ENCODE measurements at places on chromosomes 5 and 9.

DNA sequence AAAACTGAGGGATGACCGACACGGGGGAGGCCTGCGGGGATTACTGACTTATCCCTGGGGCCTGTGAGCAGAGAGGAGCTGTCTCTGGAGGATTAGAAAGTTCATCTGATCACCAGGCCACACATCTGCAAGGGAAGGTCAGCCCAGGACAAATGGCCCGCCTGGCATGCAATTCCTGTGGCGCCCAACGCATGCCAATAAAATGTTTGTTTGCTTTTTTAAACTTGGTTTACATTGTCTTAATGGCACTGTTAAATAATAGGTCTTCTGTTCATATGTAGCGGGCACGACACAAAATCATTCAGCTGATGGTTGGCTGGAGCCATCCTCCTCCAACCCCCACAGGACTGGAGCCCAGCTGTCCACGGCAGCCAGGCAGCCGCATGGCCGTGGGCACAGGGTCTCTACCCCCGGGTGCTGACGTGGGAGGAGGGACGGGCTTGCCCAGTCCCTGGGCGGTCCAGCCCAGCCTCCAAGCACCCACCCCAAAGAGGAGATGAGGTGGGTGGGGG, 41.0 kb upstream of the SLC12A7 start:
- no peak for DNase-seq

DNA sequence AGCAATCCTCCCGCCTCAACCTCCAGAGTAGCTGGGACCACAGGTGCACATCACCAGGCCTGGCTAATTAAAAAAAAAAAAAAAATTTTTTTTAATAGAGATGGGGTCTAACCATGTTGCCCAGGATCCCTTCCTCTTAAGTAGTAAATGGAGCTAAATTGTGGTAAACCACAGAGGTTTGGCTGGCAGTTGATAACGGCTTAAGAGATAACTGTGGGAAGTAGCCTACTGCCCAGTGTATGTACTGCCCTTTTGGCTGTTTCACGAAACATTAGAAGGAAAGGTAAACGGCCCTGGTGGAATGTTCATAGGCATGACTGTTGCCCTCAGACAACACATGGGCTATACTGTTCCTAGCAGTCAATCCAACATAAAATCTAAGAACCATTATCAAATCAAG, 44.4 kb downstream of the HMGCR start:
- no peak for DNase-seq

DNA sequence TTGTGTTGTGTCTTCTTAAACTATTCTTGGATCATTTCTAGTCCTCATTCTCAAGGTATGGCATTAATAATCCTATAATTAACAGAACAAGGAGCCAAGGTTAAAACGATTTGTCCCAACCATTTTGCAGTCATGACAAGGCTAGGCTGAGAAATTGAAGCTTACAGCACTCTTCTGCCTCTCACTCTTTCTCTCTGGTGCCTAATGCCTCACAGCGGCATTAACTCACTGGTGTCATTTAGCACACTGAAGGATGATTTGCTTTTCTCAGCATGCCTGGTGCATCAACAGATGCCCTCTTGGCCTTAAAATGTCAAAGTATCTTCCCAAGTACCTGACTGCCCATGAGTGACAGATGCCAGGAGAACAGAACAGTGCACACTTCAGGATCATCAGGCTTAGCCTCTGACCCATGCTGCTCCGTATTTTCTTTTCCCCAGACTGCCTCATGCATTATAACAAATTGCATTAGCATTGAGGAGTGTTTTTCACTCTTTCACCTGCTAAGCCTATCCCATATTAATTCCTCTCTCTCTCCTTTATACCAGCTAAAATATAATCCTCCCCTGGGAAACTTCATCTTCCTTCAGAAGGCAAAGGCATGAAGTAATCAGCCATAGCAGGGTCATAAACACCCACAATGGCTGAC, 61.1 kb upstream of the SV2C start:
- no peak for DNase-seq

- DNase-seq, result no peak
These were observed 189.1 kb downstream of the WDR70 start for GRCh38 chr5:37568018-37568753.

- no peak for DNase-seq
These were observed 132.0 kb downstream of the FAM174A start for GRCh38 chr5:100667161-100667630.

DNA sequence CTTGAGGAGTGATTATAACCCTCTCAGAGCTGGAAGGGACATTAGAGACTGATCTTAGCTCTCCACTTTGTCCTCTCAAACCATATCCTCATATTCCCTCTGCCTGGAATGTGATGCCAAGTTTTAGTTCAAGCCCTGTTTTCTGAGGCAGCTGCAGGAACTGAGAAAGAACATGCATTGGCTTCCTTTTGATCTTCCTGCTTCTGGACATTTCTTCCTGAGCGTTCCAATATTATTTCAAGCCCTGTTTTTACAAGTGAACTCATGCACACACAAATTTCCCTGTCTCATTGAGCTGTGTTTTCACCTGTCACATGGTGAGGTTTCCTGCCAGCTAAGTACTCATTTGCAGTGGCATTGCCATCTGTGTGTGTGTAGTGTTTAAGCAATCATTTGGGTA, 17.0 kb downstream of the FOCAD start:
- DNase-seq, result peak; percentile 60

DNA sequence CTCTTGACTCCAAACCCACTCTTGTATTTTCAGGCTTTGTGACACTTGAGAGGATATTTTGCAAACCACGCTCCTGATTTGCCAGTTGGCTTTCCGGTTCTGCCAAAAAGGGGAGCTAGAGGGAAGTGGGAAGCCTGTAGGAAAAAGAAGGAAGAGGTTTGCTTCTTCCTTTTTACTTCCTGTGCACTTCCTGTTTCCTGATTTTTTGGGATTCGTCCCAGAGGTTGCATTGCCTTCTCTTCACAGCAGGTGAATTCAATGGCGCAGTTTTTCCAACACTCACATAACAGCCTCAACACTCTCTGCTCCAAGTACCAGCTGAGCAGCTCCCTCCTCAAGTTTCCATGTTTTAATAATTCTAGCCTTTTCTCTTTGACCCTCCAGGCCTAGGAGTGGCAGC, 47.7 kb downstream of the SLC24A2 start:
- no peak for DNase-seq

DNA sequence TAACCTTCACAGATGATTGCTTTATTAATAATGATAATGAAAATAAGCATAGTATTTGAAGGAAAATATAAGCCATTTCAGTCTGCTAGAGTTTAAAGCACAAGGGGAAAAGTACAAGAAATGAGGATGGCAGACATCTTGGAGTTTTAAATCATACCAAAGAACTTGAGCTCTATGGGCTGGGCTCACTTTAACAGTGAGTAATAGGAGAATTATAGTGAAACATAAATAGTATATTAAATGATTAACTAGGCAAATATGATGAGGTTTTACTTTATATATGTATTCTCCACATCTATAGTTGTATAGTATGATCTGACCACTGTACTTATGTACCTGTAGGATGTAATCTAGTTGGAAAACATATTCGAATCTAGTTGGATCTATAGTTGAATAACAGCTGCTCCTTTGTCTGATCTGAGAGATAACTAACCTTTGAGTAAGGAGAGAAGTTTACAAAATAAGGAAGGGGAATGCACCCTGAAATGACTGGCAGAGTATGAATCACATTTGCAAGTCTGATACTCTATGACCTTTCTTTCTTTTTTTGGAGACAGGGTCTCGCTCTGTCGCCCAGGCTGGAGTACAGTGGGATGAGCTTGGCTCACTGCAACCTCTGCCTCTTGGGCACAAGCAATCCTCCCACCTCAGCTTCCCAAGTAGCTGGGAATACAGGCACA, 17.6 kb downstream of the MEGF9 start:
- DNase-seq, result no peak
